ENCODE measurements at places on chromosomes 7 and 10. TPM values are rescaled to one million over a fixed set of nuclear protein-coding genes. Genes with fewer than 3 reads are reported as not detected.

Gene HOXA13
- total RNA-seq: not detected

DNA sequence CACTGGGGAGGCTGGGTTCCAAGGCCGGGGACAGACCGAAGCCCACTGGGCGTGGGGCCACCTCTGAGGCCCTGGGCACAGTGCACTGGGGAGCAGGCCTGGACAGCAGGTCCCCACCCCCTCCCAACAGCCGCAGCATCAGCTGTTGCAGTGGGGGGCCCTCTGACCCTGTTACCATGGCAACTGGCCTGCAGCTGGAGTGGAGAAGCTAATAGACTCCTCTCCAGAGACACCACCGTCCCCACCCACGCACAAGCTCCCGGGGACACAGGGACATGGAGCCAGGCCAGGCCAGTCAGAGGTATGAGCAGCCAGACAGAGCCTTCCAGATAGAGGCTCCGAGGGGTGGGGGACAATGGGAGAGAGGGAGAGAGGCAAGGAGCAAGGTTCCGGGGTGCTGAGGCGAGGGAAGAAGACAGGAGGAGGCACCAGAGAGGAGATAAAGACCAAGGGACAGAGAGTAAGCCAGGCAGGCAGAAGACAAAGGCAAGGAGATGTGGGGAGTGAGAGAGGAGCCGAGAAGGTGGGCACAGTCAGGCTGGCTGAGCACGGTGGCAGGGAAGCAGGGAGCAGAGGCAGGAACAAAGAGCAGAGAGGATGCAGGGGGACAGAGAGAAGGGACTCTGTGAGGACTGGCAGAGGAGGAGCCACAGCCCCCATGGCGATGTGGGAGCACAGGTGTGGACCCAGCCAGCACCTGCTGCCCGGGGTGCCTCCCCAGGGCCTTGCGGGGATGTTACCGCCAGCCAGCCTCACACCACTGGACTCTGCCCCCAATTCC, 6.7 kb downstream of the KCNH2 start:
- peak; percentile 77 for DNase-seq

DNA sequence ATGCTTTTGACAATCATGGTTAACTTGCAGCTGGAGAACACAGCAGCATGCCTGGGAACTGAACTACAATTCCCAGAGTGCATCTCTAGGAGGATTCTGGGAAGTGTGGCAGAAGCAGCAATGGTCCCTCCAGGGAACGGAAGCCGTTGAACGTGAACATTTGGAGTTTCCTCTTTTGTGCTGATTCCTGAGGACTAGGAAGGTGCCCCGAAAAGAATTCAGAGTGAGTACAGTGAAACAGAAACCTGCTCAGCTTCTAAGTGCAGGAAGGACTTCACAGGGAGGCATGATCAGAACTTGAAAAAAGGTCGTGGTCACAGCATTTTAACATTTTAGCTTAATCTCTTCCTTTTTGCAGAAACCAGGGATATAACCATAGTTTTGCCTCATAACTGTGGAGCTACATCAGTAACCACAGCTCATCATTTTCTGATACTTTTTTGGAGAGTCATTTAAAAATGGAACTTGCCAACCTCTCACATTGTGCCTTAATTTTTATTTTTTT, at the start of gene NUDT13:
NUDT13 (plus strand) TSS at position 111 of the 505 bp plus-strand sequence. CDS start 3,911 bp downstream, outside the sequence.
- peak; percentile 54 for DNase-seq

Gene POM121L12
- not detected for total RNA-seq

DNA sequence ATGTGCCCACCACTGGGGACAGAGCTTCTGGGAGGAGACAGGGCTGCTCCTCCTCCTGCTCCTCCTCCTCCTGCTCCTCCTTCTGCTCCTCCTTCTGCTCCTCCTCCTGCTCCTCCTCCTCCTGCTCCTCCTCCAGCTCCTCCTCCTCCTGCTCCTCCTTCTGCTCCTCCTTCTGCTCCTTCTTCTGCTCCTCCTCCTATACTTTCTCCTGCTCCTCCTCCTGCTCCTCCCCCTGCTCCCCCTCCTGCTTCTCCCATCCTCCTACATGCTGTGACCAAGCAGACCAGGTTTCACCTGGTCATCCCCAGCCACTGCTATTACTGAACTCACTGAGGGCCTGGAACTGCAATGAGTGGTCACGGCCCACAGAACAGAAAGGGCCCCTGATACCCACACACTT, 154.0 kb upstream of the PPP2R2D start:
- no peak for DNase-seq

DNA sequence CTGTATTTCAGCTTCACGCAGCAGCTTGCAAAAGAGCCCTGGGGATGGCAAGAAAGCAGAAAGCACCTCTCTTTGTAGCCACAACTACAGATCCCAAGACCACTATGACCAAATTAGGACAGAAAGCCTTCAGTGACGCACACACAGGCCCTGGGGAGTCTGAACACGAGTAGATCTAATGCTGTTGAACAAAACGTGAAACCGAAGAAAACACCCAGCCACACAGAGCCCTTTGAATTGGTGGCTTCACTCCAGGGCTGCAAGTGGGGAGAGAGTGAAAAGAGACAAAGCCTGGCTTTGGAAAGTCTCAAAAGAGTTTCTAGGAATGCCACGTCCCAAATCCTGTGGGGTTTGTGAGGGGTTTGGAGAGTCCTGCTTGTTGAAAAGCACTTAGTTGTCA, 28.4 kb downstream of the PLXNA4 start:
- no peak for DNase-seq

DNA sequence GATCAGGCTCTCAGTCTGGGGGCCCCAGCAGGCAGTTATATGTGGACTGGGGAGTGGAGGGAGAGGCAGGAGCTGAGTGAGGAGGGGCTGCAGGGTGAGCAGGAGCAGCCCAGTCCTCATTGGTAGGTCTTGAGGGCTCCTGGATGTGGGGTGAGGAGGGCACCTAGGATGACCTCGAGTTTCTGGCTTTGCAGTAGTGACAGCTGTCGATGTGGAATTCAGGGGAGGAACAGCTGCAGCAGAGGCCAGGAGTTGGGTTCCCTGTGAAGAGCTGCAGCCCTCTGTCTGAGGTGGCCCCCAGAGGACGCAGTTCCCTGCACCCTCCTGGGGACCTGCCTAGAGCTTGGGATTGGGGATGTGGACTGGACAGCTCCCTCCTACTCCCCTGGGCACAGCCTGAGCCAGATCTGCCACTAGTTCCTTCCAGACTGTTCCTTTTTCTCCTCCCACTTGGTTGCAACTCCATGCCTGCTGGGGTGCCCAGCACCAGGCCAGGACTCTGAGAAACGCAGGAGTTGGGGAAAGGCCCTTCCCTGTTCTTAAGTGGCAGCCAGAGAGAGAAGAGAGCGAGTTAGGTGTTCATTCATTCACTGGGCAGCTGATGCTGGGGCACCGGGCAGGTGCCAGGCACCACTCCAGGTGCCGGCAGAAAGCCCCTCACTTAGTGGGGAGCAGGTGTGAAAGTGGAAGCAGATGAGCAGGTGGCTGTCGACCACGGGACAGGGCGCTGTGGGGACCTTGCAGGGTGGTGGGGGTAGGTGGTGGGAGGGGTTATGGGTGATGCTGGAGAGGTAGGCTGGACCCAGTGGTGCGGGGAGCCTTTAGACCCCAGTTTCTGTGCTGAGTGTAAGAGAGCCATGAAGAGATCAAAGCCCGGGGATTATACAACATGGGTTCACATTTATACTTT, 57.9 kb downstream of the PRF1 start:
- no peak for DNase-seq

- DNase-seq: peak; percentile 53
Observed at GRCh38 chr10:44968091-44968490, 8.5 kb downstream of the RASSF4 start.

- DNase-seq: peak; percentile 31
Observed at GRCh38 chr10:89163265-89163995, 43.7 kb downstream of the CH25H start.

Gene PRPS1L1
- total RNA-seq: not detected

GRCh38 chr10:60666221-60666620, 112.1 kb upstream of the CDK1 start:
- DNase-seq: no peak

Data from left ventricle myocardium superior (tissue), 1 donor.